ENCODE measurements at places on chromosomes 7 and 10. TPM values are rescaled to one million over a fixed set of nuclear protein-coding genes. Genes with fewer than 3 reads are reported as not detected.

LRRC18 gene
- not detected for total RNA-seq

CHAT gene
- not detected for total RNA-seq

BRAF gene
- total RNA-seq, result 32.4 TPM

PTPRN2 gene
- 3.0 TPM for total RNA-seq

PPP1R9A gene
- 40.7 TPM for total RNA-seq

IGFBP3 gene
- total RNA-seq, result 29.0 TPM

GRM8 gene
- total RNA-seq, result 1.6 TPM

SPDYE8 gene
- not detected for total RNA-seq

SPAM1 gene
- not detected for total RNA-seq

OPALIN gene
- total RNA-seq, result not detected

TUBAL3 gene
- total RNA-seq, result not detected

CDCA7L gene
- 39.9 TPM for total RNA-seq

PNLIPRP2 gene
- 0.74 TPM for total RNA-seq

TSPAN12 gene
- total RNA-seq, result 17.3 TPM

CBLL1 gene
- 58.0 TPM for total RNA-seq

TUBB8 gene
- 1.9 TPM for total RNA-seq

PAX4 gene
- not detected for total RNA-seq

SPDYE6 gene
- total RNA-seq, result not detected

COL26A1 gene
- 26.7 TPM for total RNA-seq

C10orf67 gene
- total RNA-seq, result not detected

SFTPA1 gene
- total RNA-seq, result not detected
